ENCODE measurements at places on chromosomes 3 and 15.

DNA sequence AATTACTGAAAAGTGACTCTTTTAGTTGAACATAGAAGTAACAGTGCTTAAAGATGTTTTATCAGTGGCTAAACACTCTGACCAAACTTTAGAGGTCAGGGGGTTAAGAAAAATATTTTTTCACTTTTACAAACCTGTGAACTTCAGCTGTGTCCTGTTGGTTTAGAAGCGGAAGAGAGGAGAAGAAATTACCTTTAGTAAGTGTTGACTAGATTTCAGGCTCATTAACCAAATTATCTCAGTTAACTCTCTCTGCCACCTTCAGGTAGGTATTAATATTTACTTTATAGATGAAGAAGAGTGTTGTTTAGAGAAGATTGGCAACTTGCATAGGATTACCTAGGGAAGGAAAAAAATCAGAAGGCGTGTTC, 151.9 kb upstream of the CMC1 start:
- peak; percentile 4 for DNase-seq

DNA sequence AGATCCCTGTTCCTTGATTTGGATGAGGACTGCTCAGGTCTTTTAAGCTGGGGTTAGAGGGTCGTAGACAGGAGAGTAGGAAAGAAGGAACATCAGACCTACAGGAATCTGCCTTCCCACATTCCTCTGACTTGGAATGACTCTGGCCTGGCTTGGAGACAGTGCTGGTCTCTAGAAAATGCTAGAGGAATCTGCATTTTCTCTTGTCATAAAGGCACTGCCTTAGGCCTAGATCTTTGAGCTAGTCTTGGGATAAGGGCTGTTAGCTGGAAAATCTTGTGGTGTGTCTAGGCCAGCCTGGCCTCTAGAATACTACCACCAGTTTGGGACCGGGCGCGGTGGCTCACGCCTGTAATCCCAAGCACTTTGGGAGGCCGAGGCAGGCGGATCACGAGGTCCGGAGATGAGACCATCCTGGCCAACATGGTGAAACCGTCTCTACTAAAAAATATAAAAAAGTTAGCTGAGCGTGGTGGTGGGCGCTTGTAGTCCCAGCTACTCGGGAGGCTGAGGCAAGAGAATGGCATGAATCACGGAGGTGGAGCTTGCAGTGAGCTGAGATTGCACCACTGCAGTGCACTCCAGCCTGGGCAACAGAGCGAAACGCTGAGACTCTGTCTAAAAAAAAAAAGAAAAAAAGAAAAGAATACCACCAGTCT, 17.3 kb upstream of the BSN start:
- DNase-seq, result no peak

DNA sequence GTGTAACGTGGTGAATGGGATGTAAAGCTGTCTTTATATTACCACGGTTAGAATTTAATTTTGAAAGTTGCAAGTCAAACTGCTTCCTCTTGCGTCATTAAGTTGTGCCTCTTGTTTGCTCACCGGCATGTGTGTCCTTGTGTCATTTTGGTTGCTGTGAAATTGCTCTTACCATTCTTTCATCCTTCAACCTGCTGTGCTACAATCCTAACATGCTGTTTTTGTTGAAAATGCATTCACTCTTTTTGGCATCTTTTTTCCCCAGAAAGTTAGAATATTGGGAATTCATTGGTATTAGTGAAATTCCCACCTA, 164.7 kb downstream of the PGPEP1L start:
- no peak for DNase-seq

DNA sequence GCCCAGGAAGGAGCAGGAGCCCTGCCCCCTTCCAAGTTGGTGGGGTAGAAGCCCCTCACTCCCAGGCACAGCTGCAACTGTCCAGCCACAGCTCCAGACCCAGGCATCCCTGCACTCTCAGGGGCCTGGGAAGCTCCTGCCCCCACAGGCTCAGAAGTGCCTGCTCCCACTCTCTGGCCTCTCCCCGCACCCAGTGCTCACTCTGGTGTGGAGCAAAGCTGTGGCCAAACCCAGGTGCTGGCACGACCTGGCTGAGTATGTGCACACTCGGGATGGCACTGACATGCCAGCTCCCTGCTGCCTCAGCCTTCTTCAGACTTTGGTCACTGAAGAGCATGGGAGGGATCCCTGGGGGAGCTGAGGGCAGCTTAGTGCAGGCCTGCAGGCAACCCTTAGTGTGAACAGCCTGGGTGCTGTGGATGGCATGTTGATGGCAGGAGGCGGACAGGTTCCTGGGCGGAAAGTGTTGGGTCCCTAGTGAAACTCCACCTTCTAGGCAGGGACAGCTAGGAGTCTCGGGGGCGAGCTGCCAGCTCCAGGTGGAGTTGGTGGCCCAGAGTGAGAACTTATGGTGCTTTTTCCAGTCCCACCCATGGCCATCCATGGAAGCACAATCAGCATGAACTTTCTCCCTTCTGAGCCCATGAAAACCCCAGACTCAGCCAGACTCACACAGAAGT, 489.2 kb upstream of the ROBO2 start:
- DNase-seq, result no peak

- DNase-seq, result no peak
Measured at GRCh38 chr15:75188499-75188898, 13.2 kb upstream of the C15orf39 start.

DNA sequence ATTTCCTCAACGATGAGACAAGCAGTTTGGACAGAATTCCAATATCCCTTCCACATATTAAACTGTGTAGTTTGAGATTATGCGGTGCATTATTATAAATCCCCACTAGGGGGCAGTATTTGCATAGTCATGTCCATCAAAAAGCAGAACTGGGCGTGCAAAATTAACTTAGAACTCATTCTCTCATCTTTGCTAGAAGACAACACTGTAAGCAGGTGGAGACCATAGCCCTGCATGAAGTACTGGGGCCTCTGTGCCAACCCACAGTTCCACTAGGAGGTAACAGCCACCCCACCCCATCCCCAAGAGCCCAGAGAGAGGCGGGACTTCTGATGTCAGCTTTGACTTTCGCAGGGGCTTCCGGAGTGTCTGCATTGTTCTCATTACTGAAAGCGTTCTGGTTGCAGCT, 106.6 kb upstream of the TMC3 start:
- DNase-seq, result peak; percentile 54

GRCh38 chr3:152779653-152780052, 55.3 kb upstream of the P2RY1 start:
- DNase-seq, result no peak

DNA sequence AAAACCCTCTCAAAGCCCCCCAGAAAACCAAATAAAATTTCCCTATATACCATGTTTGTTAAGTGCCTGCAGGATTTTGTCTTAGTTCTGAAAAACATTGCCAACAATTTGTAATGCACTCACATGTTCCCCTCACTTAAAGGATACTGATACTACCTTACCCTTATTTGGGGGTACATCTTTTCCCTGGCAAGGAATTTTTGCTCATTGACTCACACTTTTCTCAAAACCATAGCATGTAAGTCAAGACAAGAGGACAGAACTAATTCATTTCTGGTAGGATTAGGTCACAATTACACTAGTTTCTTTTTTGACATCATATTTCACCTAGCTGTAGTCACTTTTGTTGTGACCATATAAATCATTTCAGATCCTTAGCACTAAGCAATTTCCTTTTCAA, 222.2 kb downstream of the THRB start:
- DNase-seq, result no peak

DNA sequence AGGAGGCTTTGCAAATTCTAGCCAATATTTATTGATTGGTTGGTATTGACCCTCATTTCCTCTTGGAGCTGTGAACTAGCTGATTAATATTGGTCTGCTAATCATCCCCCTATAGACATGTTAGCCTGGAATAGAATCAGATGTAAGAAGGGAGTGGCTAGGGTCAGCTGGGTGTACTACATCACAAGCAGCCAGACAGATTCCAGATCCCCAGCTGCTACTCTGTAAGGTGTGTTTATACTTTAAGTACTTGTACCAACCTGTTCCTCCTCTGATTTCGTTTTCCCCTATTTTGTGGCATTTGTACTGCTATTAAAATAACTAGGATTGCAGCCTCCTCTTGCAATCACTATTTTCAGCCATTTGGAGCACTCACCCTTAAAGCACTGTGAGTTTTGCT, 49.9 kb downstream of the PARP15 start:
- DNase-seq, result no peak

DNA sequence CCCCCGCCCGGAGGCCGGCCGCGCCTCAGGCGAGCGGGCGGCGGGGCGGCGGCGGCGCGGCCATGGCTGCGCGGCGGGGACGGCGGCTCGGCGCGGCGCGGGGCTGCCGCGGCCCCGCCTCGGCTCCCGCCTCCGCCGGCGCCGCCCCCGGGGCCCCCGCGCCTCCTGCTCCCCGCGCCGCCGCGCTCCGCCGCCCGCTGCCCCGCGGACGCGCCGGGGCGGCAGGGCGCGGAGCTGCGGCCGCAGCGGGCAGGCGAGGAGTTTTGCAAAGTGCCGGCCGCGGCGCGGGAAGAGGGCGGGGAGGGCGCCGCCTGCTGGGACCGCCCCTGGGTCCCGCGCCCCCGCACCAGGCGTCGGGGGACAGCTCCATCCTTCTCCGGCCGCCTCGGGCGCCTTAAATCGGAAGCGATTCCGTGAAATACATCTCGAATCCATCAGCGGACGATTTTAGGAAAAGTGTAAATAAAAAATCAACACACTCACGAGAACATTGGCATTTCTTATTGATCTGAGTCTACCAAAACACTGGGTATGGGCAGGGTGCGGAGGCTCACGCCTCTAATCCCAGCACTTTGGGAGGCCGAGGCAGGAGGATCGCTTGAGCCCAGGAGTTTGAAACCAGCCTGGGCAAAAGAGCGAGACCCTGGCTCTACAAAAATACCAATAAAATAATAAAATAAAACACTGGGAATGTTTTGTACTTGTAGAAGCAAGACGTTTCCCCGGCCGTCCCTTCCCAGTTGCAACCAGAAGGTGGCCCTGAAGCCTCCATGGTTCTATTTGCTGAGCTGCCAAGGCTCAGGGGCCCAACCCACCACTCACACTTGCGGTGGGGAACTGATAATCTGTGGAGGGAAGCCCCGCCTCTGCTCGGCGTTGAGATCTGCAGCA, 136.9 kb downstream of the NUP210 start:
- DNase-seq, result peak; percentile 5

Measured in CD4-positive, alpha-beta T cell treated with Interleukin-1 beta for 1 hour (primary cell).